ENCODE measurements at places on chromosomes 4 and X. TPM values are rescaled to one million over a fixed set of nuclear protein-coding genes. Genes with fewer than 3 reads are reported as not detected.

PROM1 gene
- total RNA-seq = 40.1 TPM

RNF128 gene
- 0.43 TPM for total RNA-seq

PRDM8 gene
- total RNA-seq = not detected

FGFR3 gene
- total RNA-seq = 104 TPM

FHIP1A gene
- 29.2 TPM for total RNA-seq

CNOT6L gene
- 26.0 TPM for total RNA-seq

FOXR2 gene
- not detected for total RNA-seq

DMRTC1 gene
- 0.31 TPM for total RNA-seq

NSD2 gene
- total RNA-seq = 124 TPM

ITIH6 gene
- not detected for total RNA-seq

SERPINA7 gene
- not detected for total RNA-seq

EPHA5 gene
- not detected for total RNA-seq

SPANXN3 gene
- total RNA-seq = not detected

HSFX3 gene
- total RNA-seq = not detected

BTC gene
- 0.09 TPM for total RNA-seq

DCAF12L2 gene
- 1.6 TPM for total RNA-seq

BTK gene
- 4.3 TPM for total RNA-seq

ETDB gene
- total RNA-seq = not detected

DCAF12L1 gene
- total RNA-seq = 1.9 TPM

LRBA gene
- total RNA-seq = 82.2 TPM

F8A2 gene
- total RNA-seq = not detected

HTRA3 gene
- 4.4 TPM for total RNA-seq

GLRA3 gene
- 0.09 TPM for total RNA-seq

EDA gene
- total RNA-seq = 59.0 TPM

KIT gene
- total RNA-seq = 119 TPM

CCDC149 gene
- total RNA-seq = 5.0 TPM

CLGN gene
- total RNA-seq = 4.6 TPM

SLC49A3 gene
- total RNA-seq = 16.4 TPM

VCX3A gene
- 0.38 TPM for total RNA-seq

ABLIM2 gene
- total RNA-seq = 0.52 TPM

G6PD gene
- 66.5 TPM for total RNA-seq

SYAP1 gene
- 40.6 TPM for total RNA-seq

GAGE12D gene
- total RNA-seq = not detected

NDP gene
- not detected for total RNA-seq

ABRAXAS1 gene
- 26.6 TPM for total RNA-seq

MAGEE2 gene
- not detected for total RNA-seq

ZAR1 gene
- not detected for total RNA-seq

MSX1 gene
- total RNA-seq = 1.3 TPM

TSR2 gene
- total RNA-seq = 41.3 TPM

PWWP3B gene
- 0.93 TPM for total RNA-seq

MID2 gene
- 9.9 TPM for total RNA-seq
